Activated CD8-positive, alpha-beta memory T cell treated with anti-CD3 and anti-CD28 coated beads for 1 hour (primary cell): ENCODE measurements at places on chromosomes 2 and 18.

DNA sequence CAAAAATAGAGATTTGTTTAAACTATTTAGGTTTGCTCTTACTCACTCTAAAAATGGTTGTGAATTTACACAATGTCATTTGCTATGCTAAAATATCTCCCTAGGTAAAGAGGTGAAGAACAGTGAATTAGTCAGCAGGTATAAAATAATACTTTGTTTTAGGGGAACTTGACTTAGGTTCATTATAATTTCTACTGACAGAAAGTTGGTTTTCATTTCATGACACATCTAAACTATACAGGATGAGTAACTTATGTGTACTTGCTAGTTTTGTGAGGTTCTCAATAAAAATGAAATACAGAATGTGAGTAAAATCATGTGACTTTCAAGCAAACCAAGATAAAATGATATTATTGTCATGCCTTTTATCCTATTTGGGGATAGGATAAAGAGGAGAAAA, 66.0 kb downstream of the DIS3L2 start:
- no peak for DNase-seq

DNA sequence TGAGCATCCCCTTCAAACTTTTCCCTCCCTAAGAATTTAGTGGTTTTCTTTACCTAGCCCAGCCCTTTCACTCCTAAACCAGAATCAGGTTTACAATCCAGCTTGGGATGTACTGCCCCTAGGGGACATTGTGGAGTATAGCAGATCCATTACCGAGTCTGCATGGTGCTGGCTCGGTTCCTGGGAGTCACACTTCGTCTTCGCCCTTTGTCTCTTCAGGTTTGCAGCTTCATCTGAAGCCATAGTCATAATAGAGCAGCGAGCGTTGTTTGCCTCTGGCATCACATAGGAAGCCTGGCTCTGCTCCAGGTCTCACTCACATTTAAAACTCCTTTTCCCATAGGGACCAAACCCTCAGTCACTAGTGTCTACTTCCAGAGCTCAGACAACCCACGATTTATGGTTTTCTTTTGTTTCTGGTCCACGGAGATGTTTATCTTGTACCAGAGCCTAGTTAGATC, 16.8 kb upstream of the LYPD6 start:
- DNase-seq: no peak

- no peak for DNase-seq
Measured at GRCh38 chr2:134244086-134244485, 9.8 kb upstream of the MGAT5 start.

DNA sequence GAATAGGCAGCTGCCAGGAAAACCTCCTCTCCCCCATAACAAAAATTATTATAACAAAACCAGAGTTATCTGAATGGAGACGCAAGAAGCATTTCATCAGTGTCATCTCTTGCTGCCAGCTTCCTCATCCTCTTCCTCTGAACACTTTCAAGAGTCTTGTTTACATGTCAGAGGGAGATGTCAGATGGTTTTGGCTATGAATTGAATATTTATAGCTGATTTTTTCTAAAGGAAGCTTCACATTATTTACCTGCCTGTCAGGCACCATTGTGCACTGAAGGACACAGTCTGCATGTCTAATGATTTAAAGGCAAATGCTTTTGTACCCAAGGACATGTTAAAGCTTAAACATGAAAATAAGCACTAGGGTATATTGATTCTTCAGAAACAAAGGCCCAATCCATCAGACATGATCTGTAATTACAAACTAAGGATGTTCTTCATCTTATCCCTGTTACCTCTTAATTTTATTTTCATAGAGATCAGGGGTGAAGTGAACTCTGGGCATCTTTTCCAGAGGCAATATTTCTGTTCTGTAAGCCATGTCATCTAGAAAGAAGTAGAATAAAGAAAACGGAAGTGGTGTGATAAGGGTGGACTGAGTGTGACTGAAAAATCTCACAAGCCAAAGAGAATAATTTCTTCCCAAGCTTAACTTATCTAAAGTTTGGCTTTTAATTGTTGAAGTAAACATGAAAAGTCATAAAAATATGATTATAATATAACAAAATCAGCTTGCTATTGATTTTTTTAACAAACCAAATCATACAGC, 168.7 kb downstream of the ANKRD44 start:
- no peak for DNase-seq

GRCh38 chr18:74376523-74376922, 60.9 kb downstream of the C18orf63 start:
- DNase-seq: no peak

GRCh38 chr2:240213226-240213475, 72.7 kb upstream of the OTOS start:
- no peak for DNase-seq

GRCh38 chr2:96106991-96107707, 9.2 kb downstream of the ADRA2B start:
- DNase-seq: no peak

- DNase-seq: no peak
Measured at GRCh38 chr18:55076643-55077218, 117.5 kb upstream of the CCDC68 start.

DNA sequence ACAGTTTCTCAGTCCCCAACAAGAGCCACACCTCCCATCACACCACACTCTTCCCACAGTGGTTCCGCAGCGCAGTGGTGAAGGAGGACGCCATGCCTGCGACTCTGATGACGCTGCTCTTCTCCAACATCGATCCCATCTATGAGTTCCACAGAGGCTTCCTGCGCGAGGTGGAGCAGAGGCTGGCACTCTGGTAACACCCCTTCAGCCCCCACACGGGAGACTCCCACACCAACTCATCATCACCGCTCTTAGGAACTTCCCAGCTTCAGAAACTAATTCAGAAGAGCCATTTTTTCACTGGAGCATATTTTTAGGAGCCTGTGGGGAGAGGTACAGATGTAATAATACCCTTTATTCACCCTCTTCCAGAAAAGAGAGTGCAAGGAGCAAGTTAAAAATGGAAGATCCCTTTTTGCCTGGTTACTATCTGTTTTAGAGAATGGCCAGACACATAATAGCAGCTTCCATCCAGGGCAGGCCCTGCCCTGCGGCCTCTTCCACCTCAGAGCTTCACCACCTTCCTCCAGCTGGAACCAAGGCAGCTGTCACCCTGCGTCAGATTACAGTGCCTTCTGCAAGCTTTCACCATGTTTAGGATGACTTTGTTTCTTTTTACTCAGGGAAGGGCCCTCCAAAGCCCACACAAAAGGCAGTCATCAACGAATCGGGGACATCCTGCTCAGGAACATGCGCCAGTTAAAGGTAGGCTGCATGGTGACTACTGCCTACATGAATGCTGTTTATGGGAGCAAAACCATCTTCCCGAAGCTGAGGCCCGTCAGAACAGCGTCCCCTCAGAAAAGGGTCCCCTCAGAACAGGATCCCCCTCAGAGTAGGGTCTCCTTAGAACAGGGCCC, 44.9 kb downstream of the STK25 start:
- no peak for DNase-seq

- no peak for DNase-seq
Measured at GRCh38 chr2:212549941-212550340, 11.3 kb upstream of the ERBB4 start.

DNA sequence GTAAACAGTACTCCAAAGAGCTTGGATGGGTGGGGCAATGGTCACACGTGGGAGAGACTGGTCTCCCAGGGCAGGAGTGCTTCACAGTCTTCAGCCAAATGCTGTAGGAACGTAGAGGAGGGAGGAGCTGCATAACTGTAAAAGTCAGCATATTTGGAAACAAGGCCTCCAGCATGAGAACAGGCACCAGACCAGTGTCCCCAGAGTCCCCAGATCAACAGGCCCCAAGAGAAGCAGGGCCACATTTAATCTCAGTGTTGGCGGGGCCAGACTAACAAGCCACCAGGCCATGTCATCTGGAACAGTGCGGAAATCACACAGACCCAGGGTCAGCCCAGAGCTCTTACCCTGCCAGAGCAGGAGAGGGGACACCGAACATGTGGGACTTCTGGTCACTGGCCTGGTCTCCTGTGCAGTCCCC, 63.2 kb downstream of the ADCY3 start:
- DNase-seq: no peak

DNA sequence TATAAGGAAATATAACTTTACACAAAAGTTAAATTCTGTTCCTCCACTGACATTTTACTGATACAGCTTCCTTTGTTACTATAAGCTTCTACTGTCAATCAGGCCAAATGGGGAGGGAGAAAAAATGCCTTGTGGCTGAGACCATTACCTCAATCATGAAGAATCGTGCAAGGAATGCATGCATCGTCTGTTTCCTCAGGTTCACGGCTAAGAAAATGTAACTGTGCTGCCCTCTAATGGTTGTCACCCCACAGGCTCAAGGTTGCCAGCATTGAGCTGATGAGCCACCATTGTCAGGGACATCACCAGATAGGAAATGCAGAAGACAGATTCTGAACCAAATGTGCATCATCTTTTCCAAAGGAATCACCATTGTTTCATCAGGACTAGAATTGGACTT, 426.9 kb downstream of the CDH2 start:
- DNase-seq: no peak

GRCh38 chr2:6352906-6353515, 512.7 kb downstream of the CMPK2 start:
- DNase-seq: no peak

DNA sequence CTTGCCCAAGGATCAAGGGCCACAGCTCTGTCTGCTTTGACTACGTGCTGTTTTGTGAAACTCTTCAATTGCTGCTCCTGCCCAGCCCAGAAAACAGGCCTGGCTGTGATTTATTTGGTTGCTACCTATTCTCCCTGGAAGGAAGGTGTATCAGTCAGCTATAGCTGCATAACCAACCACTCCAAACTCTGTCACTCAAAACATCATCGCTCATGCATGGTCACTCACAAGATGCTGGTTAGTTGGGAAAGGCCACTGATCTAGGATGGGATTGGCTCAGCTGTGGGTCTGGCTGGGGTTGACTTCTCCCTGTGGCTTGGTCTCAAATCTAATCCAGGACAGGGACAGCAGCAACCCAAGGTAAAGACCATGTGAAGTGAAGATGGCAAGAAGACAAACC, 14.6 kb downstream of the TEX51 start:
- DNase-seq: no peak

DNA sequence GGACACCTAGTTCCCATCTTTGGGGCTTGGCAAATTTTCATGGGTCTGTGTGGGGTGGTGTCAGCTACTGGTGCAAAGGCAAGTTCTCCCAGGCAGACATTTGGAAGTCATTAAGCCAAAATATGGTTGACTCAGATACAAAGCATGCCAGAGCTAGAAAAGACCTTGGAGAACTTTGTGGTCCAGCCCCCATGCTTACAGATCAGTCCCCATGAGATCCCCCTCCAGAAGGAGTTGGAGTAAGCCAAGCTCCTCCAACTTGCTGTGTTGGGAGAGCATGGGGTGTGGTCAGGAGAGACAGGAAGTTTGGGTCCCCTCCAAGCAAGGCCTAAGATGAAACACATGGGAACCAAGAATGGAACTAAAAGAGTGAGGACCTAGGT, 224.5 kb downstream of the CYP26B1 start:
- no peak for DNase-seq

DNA sequence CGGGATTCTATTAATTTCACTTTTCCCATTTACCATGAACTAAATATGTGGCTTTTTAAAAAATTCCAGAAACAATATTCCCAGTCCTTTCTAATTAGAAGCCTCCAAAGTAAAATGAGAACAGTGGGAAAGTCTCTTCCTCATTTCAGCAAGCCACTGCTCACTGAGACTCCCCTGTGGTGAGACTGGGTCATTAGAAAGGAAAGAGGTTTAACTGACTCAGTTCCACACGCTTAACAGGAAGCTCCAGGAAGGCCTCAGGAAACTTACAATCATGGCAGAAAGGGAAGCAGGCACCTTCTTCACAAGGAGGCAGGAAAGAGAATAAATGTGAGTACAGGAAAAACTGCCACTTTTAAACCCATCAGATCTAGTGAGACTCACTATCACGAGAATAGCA, 258.9 kb upstream of the CHAC2 start:
- DNase-seq: no peak
